ENCODE measurements at places on chromosomes 4 and X.

DNA sequence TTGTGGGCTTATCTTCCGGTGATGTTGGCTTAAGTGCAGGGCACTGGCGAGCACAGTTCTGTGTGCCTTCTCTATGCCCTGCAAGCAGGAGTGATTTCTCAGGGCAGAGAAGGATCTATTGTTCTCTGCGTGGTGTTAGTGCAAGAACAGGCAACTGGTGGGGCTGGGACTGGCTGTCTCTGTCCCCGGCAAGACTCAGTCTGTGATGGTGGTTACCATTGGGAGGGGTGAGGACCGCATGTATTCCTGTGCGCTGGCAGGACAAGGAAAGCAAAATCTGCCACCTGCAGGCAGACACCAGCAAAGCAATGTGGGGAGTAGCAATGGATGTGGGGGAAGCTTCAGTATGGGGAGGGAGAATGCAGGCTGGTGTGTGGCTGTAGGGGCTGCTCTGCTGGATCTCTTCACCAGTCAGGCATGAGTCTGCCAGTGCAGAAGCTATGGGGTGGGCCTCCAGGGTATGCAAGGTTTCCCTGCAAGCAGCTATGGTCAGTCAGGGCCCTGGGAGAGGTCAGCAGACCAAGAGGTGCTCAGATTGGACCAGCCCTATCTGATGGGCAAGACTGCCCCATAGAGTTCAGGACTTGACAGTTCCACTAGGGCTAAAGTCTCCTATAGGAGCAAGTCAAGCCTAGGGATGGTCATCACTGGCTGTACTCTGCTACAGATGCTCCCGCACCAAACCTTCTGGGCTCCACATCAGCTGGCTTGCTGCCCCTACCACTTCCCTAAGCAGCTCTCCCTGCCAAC lies 16.8 kb downstream of the PF4 start:
- DNase-seq, result no peak

DNA sequence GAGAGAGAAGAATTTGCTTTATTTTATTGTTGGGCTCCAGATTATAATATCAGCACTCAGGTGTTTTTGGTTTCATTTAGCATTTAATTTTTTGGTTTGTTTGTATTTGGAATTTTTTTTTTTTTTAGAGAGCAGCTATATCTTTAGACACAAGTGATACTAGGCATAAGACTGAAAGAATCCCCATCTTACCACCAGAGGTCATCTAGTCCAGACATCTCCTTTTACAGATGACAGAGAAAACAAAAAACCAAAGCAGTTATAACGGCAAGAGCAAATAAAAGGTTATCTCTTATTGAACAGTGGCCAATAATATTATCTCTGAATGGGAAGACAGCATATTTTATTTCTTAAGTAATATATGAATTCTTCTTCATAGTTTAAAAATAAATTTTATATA lies 22.8 kb downstream of the USP38 start:
- DNase-seq, result no peak

DNA sequence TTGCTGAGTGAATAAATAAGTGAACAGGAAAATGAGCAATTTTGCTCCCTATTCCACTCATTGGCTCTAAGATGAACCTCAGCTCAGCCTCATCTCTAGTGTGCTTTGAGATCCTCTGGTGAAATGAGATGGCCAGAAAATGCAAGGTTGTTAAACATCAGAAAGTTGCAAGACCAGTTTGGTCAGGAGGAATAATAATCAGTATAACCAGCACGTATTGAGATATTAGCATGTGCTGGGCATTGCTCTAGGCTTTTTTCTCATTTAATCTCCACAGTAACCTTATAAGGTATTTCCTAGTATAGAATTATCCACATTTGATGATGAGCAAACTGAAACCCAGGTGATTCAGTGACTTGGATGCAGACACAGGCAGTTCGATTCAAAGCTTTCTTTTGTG lies 110.5 kb upstream of the PAK3 start:
- DNase-seq, result no peak

DNA sequence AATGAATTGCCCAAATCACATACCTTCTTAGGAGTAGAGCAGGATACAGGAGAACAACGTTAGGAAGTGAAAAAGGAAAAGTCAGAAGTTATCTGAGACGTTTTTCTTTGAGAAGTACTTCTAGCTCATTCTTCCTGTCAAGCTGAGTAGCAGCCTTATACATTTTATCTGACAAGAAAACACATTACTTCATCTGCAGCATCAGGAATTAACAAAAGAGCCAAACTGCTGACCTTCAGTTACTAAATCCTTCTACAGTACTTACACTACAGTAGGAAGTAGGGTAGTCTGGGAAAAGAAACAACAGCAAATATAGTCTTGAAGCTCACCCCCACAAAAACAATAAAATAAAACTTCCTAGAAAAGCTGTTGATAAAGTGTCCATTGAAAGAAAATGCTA lies 57.0 kb downstream of the ATP11C start:
- no peak for DNase-seq

DNA sequence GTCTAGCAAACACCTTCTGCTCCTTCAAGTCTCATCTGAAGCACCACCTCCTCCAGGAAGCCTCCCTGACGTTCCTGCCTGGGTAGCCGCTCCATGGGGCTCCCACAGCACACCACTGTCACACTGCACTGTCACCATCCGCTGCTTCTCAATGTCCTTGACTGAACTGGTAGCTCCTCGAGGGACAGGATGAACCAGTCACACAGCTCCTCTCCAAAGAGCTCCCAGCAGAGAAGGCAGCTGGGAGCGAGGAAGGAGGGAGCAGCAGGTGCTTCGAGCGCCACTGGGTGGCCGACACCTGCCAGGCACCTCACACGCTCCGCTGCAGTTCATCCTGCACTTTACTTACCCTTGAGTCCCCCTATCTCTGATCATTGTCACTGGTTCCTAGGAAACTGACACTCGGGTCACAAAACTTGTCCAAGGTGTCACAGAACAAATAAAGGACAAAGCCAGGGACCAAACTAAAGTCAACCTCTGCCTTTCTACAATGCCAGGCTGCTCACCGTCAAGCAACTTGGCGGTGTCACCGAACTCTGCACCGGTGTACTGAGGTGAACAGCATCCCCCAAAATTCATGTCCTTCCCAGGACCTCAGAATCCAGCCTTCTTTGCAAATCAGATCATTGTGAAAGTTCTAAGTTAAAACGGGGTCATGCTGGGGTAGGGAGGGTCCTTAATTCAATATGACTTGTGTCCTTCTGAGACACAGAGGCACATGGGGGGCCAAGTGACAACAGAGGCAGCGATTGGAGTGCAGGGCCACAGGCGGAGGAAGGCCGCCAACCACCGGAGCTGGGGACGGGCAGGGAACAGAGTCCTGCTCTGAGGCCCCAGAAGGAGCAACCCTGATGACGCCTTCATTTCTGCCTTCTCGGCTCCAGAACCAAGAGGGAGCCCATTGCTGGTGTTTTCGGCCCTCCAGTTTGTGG lies 5.5 kb upstream of the S100P start:
- no peak for DNase-seq

DNA sequence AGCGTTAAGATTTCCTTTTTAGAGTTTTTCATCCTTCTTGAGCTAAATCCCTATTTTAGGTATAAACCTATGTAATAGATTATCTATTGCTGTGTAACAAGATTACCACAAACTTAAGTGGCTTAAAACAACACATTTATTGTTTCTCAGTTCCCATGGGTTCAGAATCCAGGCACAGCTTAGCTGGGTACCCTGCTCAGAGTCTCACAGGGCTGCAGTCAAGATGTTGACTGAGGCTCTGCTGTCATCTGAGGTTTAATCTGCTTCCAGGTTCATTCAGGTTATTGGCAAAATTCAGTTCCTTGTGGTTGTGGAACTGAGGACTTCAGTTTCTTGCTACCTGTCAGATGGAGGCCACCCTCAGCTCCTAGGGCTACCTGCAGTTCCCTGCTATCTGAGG lies 60.9 kb downstream of the GK start:
- no peak for DNase-seq

DNA sequence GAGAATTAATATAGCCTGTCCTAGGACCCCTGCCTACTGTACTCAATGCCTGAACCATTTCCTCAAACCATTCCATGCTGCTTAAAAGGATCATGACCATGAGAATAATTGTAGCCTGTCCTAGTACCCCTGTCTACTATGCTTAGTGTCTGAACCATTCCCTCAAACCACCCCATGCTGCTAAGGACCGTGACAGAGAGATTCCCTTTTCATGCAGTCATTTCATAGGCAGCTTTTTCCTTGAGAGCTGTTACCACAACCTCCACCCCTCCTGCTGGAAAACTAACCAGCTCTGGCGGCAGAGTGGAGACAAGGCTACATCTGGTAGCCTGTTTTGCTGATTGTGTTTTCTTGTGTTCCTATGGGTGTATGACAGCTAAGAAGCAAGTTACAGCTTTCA lies 174.9 kb upstream of the SMARCAD1 start:
- no peak for DNase-seq

GRCh38 chr4:106652095-106652494 lies 283.5 kb upstream of the GIMD1 start:
- no peak for DNase-seq

- DNase-seq, result no peak
Observed at GRCh38 chrX:69138512-69138911, 26.7 kb downstream of the PJA1 start.

- no peak for DNase-seq
Observed at GRCh38 chr4:94877973-94878372, 120.2 kb downstream of the BMPR1B start.

GRCh38 chr4:39526765-39527295 lies 409 bp downstream of the UGDH start:
- DNase-seq, result no peak

- no peak for DNase-seq
Observed at GRCh38 chr4:82287720-82288119, 86.1 kb downstream of the HNRNPD start.

- DNase-seq, result peak; percentile 77
Observed at GRCh38 chr4:87895964-87896621, 63.3 kb downstream of the MEPE start.

DNA sequence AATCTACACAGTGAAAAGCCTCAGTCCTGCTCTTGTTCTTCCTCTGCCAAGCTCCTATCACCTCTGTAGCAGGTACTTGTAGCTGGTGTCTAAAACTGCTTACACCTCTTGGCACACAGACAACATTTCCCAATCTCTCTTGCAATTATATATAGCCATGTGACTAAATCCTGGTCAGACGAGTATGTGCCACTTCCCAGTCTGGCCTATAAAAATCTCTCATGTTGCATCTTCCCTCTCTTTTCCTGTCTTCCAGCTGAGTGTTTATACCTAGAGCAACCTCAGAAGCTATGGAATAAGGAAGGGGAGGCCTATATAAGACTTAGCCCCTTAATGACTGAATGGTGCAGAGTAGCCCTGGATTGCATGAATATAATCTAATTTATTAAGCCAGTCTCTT lies 105.8 kb downstream of the RNF150 start:
- DNase-seq, result no peak

GRCh38 chrX:136754651-136755050 lies 26.1 kb downstream of the ARHGEF6 start:
- DNase-seq, result no peak

DNA sequence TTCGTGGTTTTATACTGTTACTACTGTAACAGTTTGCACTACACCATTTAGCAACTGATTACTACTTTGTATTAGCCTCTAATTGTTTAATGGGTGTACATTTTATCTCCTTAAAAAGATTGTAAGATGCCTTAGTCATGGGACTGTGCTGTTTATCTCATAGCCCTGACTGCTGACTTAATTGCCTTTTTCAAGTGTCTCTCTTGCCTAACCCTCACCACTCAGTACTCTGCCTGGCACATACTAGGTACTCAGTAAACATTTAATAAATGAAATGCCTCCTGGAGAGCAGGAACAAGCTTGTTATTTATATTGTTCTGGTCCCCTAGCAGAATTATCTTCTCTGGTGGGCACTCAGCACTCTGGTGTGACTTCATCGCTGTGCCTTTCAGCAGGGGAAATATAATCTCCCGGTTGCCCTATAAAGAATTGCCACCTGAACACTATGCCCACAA lies 1.7 kb upstream of the STIM2 start:
- DNase-seq, result no peak

- DNase-seq, result no peak
Observed at GRCh38 chr4:77201857-77202256, 44.9 kb downstream of the CCNG2 start.

DNA sequence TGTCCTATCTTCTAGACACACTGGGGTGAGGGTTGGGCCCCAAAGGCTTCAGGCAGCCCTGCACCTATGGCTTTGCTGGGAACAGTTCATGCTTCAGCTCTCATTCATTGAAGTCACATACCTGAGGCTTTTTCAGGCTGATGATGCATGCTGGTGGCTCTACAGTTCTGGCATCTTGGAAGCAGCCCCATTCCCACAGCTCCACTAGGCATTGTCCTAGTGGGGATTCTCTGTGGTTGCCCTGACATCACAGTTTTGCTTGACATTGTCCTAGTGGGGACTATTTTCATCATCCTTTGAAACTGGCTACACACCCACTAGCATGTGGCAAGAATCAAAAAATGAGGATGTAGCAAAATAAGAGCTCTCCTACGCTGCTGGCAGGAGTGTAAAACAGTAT lies 37.7 kb upstream of the C4orf17 start:
- no peak for DNase-seq

DNA sequence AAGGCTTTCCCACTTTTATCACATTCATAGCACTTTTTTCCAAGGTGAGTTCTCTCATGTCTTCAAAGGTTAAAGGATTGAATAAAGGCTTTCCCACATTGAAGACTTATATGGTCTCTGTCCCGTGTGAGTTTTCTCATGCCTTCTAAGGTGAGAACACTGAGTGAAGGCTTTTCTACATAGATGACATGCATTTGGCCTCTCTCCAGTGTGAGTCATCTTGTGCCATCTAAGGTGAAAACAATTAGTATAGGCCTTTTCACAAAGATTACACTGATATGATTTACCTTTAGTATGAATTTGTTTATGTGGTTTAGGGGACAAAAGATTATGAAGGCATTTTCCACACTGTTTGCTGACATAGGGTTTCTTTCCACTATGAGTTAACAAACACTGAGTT lies 21.2 kb downstream of the USP17L30 start:
- DNase-seq, result no peak

DNA sequence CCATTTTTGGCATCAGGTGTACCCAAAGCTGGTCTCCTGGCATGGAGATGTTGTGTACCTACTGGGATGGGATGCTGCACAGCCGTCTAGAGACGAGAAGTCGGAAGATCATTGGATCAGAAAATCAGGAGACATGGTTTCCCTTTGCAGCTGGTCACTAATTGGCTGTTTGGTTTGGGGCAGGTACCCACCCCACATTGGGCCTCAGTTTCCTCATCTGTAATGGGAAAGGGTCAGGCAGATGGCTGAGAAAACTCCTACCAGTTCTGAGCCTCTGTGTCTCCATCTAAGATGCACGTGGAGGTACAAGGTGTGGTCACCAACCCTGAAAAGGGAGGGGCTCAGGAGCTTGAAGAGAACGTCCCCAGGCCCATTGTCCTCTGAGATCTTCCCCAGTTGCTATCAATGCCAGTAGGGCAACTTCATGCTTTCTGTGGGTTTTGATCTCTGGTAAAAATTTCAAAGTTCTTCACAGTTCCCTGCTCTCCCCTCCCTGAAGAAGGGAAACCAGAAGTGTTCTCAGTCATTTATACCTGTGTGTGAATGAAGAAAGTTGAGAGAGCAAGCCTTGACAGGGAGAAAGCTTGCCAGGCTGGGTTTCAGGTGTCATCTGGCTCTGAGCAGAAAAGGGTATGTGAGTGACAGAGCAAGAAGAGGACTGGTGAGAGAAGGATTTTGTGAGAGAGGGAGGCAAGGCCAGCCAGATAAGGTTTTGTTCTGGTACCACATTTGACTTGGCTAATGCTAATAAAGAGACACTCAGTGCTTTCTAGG lies 15.1 kb downstream of the TSC22D3 start:
- no peak for DNase-seq

GRCh38 chr4:123037804-123038203 lies 115.4 kb upstream of the NUDT6 start:
- DNase-seq, result no peak
